ENCODE measurements at places on chromosomes 13 and 19.
A peak's percentile ranks its signal among the peaks of the same experiment; 100 is the strongest.

DNA sequence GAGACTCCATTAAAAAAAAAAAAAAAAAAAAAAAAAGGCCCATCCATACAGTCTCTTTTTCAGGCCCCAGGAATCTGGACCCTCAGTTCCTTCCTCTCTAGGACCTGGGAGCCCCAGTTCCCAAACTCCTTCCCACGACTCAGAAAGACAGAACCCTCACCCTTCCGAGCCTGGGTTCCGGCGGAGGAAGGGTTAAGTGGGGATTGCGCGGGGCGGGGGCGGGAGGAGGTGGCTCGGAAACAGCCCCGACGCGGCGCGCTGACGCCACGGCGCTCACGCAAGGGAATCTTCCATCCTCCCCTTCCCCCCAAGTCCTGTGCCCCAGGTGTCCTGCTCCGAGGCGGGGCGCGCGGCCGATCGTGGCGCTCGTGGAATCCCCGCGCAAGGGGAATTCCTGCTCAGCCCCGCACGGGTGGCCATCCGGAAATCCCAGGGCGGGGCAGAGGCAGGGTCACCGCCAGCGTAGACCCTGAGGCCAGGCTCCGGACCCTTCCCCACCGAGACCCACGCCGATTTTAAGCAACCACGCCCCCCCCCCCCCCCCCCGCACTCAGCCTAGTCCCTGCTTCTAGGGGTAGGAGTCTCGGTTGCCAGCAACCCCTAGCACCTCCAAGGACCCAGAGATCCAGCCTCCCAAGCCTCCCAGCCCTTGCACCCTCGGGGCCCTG lies 659 bp downstream of the NFKBID start:
- DNase-seq, result peak; percentile 69

DNA sequence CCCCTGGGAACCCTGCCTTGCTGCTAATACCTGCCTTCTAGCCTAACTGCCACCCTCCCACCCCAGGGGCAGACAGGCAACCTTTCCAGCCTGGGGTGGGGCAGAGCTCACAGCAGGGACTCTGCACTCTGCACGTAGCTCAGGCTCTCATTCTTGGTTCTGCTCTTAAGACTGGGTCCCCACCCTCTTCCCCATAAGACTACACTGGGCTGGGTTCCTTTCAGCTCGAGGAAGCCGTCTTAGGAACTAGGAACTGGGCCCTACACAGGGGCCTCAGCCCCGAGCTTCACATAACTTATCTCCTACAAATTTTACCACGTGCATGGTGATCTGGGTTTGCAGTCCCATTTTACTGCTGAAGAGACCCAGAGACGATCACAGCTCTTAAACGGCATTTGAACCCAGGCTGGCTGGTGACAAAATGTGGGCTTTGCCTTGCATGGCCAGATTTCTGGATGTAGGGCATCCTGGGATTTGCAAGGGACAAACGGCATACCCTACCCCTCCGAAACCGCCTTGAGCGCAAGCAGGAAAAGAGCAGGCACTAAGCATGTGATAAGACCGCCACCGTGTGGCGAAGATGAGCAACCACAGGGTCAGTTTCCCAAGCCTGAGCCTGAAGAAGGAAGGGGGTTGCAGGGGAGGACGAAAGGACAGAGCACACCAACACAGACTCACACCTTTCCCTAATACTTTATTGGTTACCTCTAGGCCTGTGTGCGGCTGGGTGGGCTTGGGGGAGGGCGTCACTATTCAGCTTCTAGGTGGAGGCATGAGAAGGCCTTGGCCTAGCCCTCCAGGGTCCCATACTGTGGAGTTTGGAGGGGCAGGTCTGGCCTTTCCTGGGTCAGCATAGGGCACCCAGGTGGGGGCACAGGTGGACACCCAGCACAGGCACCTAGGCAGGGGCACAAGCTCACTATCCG lies 5.1 kb downstream of the JUNB start:
- DNase-seq, result peak; percentile 78

GRCh38 chr19:46186717-46187101 lies 38.7 kb downstream of the IGFL2 start:
- DNase-seq, result no peak

- peak; percentile 64 for DNase-seq
Observed at GRCh38 chr13:52599848-52600603, 42.2 kb upstream of the HNRNPA1L2 start.

DNA sequence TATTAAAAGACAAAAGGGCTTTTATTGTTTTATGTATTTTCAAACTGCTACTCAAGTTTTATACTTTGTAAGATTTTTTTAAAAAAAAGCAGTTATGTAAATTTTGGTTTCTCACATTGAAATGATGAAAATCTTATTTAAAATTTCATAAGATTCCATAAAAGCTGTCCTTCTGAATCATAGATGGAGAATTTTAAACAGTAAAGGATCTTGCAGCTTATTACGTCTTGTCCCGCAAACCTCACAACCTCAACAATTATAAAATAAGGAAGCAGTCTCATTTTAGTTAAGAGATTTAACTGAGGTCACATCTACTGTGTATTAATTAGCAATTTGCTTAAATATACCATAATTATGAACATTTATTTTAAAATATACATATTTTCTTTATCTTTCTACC lies 581.0 kb upstream of the SPRY2 start:
- DNase-seq, result no peak

DNA sequence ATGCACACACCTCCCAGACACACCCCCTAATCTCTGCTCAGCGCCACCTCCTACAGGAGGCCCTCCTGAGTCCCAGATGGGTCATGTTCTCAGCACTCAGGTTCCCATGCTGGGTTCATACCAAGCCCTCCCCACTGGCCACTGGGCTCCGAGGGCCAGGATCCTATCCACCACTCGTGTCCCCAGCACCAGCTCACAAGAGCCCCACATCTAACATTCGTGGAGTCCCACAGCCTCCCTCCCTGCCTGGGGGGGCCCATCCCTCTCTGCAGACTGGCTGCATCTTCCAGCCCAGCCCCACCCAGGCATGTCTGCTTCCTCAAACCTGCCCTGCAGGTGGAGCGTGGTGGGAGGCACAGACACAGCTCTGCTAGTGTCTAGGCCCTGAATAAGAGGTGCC lies 227.4 kb downstream of the TUBA3C start:
- no peak for DNase-seq

GRCh38 chr19:8731428-8732169 lies 10.2 kb downstream of the OR2Z1 start:
- DNase-seq, result no peak

DNA sequence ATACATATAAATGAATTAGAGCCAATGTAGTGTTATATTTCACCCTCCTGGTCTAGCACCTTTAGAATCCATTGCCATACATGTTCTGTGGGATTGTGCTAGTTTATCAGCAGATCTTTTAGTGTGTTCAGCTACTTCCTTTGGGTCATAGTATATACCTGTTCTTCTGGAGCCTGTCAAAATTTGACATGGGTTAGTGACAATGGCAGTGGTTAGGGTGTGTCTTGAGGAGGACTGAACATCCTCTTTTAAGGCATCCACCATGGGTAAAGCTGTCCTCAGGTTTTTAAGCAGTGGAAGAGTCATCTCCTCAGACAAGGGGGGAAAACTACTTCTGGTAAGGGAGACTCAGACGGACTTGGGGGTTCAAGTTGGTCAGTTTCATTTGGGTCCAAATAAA lies 29.4 kb downstream of the DNAJC3 start:
- DNase-seq, result no peak

DNA sequence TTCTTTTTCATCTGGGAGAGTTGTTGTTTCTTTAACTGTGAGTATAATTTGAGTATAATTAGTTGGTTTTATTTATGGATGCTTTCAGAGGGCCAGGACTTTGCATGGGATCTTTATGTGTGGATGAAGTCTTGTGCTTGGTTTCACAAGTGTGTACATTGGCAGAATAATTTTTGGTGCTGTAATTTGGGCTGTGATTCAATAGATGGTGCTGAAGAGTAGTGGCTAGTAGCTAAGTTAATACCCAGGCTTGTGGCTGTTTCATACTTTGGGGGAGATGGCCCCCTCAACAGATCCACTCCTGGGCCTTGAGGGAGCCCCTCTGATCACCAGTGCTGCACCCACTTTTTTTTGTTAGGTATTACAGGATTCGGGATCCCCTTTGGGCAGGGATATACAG lies 1142.4 kb downstream of the SLITRK1 start:
- no peak for DNase-seq

- DNase-seq, result no peak
Observed at GRCh38 chr19:1255186-1256161, 7.1 kb downstream of the MIDN start.

DNA sequence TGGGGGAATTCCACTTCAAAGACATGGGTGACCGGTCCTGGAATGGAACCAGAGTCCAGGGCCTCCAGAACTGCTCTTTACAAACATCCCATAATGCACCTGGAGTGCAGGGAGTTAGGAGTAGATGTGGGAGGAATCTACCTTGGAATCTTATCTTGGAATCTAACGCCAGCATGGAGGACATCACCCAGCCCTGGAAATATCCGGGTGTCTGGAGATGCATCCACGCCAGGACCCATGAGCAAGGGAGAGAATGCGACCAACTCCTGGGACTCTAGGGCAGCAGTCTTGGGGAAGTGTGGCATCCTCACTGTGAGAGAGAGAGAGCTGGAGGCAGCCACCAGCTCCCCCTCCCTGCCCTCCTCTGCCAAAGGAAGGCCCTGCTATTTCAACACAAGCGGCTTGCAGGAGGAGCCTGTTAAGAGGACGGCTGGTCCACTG lies 211.8 kb downstream of the UQCRFS1 start:
- DNase-seq, result no peak

DNA sequence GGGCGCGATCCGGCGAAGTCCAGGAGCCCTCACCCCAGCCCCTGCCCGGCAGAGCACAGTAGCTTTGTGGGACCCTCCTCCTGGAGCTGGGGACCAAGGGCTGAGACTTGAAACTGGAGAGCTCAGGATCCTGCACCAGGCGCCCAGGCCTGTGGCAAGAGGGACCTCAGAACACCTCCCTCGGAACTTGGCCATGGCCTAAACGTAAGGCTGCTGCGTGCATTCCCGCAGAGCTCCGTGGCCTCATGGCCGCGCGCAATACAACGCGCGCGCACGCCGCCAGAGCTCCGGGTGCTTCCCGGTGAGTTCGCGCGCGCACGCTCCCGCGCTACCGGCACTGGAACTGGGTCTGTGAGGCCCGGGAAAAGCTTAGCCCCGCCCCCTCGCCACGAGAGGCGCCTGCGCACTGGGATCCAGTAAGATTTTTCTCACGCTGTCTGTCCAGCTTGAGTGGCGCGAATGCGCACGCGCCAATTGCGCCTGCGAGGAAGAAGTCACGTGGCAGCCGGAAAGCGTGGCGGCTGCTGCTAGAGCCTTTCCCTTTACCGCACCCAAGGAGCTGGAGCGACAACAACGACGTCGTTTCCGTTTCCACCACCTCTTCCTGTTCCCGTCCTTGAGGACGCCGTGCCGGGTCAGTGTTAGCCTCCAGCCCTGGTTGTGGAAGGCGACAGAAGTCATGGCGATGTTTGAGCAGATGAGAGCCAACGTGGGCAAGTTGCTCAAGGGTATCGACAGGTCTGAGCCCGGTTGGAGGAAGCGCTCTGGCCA lies at the start of gene EIF3K:
Gene EIF3K (plus strand): TSS at position 599 of the 771 bp plus-strand sequence. CDS start 81 bp downstream, at position 680.
- DNase-seq, result peak; percentile 100

DNA sequence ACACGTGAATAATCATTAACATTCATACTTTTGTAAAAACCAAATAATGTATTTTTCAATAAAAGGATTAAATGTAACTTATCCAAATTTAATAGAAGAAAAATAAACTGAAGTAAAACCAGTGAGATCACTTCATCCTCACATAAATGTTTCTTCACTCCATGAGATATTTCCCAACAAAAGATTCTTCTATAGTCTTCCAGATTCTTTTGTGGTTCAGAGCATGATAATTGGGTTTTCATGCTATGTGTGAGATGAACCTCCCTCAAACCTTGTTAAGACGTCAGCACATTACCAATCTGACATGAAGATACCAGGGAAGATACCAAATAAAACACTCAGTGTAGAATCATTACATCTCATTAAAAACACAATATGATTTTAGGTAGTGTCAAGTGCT lies 62.9 kb upstream of the OXGR1 start:
- no peak for DNase-seq

GRCh38 chr19:4090356-4091220 lies 23.9 kb upstream of the ZBTB7A start:
- DNase-seq, result no peak

DNA sequence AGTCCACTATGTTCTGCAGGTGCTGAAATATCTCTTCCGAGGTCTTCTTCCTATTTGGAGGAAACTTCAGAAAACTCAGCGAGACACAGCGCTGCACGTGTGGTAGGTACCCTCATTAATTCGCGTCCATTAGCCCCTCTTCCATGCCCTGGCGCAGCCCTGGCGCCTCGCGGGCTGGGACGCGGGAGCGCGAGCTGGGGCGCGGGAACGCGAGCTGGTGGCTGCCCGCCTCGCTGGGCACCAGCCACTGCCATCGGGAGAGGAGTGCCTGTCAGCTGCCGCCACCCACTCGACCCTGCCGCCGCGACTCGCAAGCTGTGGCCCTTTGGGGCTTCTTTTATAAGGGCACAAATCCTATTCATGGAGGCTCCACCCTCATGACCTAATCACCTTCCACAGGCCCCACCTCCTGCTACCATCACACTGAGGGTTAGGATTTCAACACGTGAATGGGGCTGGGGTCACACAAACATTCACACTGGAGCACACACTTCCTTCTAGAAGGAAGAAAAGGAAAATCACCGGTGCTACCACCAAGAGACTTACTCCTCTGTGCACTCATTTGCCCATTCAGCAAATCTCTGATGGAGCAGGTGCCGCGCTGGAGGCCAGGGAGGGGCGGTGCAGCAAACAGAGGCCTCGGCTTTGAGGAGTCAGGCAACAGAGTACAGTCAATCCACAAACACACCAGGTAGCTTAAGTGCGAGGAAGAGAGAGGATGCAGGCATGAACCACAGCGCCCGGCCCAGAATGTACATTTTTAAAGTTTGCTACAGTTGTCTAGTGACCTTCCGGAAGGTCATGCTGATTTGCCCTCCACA lies 43.0 kb upstream of the LATS2 start:
- DNase-seq, result no peak

DNA sequence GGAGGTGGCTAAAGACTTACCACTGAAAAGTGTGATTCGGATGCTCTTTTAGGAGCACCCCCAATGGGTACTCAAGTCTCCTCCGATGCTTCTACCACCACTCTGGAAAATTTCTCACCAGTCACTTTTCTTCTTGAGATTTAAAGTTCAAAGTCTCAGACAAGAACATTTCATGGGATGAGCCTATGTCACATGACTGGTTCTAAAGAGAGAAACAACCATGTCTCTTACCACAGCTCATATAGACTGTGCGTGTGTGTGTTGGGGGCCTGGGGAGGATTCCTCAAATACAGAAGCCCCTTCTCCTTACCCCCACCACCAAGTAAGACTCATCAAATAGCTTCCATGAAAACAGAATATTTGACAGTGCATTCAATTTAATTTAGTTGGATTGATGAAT lies 181.7 kb upstream of the MIR17HG start:
- no peak for DNase-seq

DNA sequence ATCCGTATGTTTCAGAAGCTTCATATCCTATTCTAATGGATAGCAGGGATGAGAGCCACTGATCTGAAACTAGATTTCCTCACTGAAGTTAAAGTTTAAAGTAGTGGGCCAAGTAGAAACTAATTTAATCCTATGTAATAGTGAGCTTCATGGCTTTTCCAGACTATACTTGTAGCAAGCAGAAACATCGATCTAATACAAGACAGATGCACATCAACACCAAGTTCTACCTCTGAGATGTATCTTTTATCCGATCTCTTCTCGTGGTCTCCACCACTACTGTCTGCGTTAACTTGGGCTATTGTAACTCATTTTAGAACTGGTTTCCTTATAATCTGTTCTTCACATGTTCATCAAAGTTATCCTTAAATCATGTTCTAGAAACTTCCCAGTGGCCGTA lies 3.1 kb downstream of the ERCC5 start:
- no peak for DNase-seq

Measured in right lung (tissue), 10 donors.